A549 treated with RU486 at 1 μM for 4 hours (cell line): ENCODE measurements at places on chromosomes 5 and 9. TPM values are rescaled to one million over a fixed set of nuclear protein-coding genes. Genes with fewer than 3 reads are reported as not detected.

Gene EIF4E1B
- total RNA-seq, result not detected in 5 replicates

Gene GGTA1
- total RNA-seq, result 0.06 TPM in 1 of 5 replicates, not detected in the others

Gene STRBP
- total RNA-seq, result 11.4 to 16.1 TPM (median 14.4 TPM) in 5 replicates

Gene MAMDC4
- total RNA-seq, result 1.8 to 5.2 TPM (median 3.6 TPM) in 5 replicates

Gene PLAC8L1
- 0.29 TPM in 1 of 5 replicates, not detected in the others for total RNA-seq

Gene MCIDAS
- 1.6 to 3.1 TPM (median 2.2 TPM) in 5 replicates for total RNA-seq

Gene PDLIM4
- 0.12 to 0.49 TPM (median 0.37 TPM) in 4 of 5 replicates, not detected in the other for total RNA-seq

Gene PCDHGA4
- total RNA-seq, result 0.06 to 0.19 TPM (median 0.09 TPM) in 5 replicates

Gene SCAI
- total RNA-seq, result 1.4 to 2.1 TPM (median 1.6 TPM) in 5 replicates

Gene SPINK7
- total RNA-seq, result not detected in 5 replicates

Gene ITK
- total RNA-seq, result 0.03 to 0.15 TPM (median 0.13 TPM) in 3 of 5 replicates, not detected in the others

Gene QRFP
- not detected in 5 replicates for total RNA-seq

Gene CCL21
- not detected in 5 replicates for total RNA-seq

Gene IFNA2
- not detected in 5 replicates for total RNA-seq

Gene GCNT4
- total RNA-seq, result 0.24 to 0.56 TPM (median 0.46 TPM) in 5 replicates

Gene ANKRD31
- 0.05 to 0.07 TPM (median 0.06 TPM) in 4 of 5 replicates, not detected in the other for total RNA-seq

Gene ARSK
- total RNA-seq, result 5.2 to 8.8 TPM (median 7.5 TPM) in 5 replicates

Gene MAPKAP1
- total RNA-seq, result 57.2 to 96.3 TPM (median 72.5 TPM) in 5 replicates

Gene KCNV2
- total RNA-seq, result not detected in 5 replicates

Gene SMIM32
- not detected in 5 replicates for total RNA-seq

Gene PDZD2
- total RNA-seq, result 0.08 to 0.26 TPM (median 0.13 TPM) in 4 of 5 replicates, not detected in the other

Gene CEMIP2
- total RNA-seq, result 60.8 to 93.0 TPM (median 67.0 TPM) in 5 replicates

Gene GALNT12
- total RNA-seq, result 3.1 to 5.1 TPM (median 4.7 TPM) in 5 replicates

Gene TNFSF15
- total RNA-seq, result 0.26 to 0.40 TPM (median 0.31 TPM) in 5 replicates

Gene C5orf34
- total RNA-seq, result 3.0 to 6.6 TPM (median 5.1 TPM) in 5 replicates

Gene FOXD4L3
- 0.07 to 0.29 TPM (median 0.09 TPM) in 5 replicates for total RNA-seq

Gene ARHGEF39
- 12.8 to 19.8 TPM (median 17.1 TPM) in 5 replicates for total RNA-seq

Gene SPINK1
- 0.43 to 5.6 TPM (median 1.6 TPM) in 4 of 5 replicates, not detected in the other for total RNA-seq

Gene HSD17B3
- total RNA-seq, result 0.17 TPM in 1 of 5 replicates, not detected in the others

Gene TMEM232
- 0.35 TPM in 1 of 5 replicates, not detected in the others for total RNA-seq

Gene GAPT
- not detected in 5 replicates for total RNA-seq

Gene NEURL1B
- 2.1 to 3.5 TPM (median 2.7 TPM) in 5 replicates for total RNA-seq

Gene AFAP1L1
- 5.1 to 7.9 TPM (median 6.6 TPM) in 5 replicates for total RNA-seq

Gene CHSY3
- 0.08 to 0.13 TPM (median 0.09 TPM) in 5 replicates for total RNA-seq

Gene CMBL
- 19.9 to 24.5 TPM (median 22.9 TPM) in 5 replicates for total RNA-seq

Gene PCDHGB5
- 2.0 to 3.0 TPM (median 2.5 TPM) in 5 replicates for total RNA-seq

Gene P4HA2
- total RNA-seq, result 36.0 to 46.4 TPM (median 42.2 TPM) in 5 replicates

Gene RFESD
- total RNA-seq, result 1.7 to 2.9 TPM (median 2.1 TPM) in 5 replicates

Gene SMC2
- 14.5 to 28.6 TPM (median 24.2 TPM) in 5 replicates for total RNA-seq

Gene MGAT4B
- 227 to 311 TPM (median 265 TPM) in 5 replicates for total RNA-seq

Gene PGM5
- total RNA-seq, result not detected in 5 replicates

Gene IL4
- total RNA-seq, result not detected in 5 replicates
